Endodermal cell (in vitro differentiated cells): ENCODE measurements at places on chromosomes 7 and 10.

DNA sequence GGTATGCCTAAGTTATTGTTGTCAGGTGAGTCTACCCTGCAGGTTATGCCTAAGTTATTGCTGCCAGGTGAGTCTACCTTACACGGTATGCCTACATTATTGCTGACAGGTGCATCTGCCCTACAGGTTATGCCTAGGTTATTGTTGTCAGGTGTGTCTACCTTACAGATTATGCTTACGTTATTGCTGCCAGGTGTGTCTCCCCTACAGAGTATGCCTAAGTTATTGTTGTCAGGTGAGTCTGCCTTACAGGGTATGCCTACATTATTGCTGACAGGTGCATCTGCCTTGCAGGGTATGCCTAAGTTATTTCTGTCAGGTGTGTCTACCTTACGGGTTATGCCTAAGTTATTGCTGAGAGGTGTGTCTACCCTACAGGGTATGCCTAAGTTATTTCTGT lies 64.2 kb downstream of the AKR1C4 start:
- DNase-seq: no peak

- DNase-seq: peak; percentile 18
These were observed 97.7 kb downstream of the WDFY4 start for GRCh38 chr10:48782386-48782785.

DNA sequence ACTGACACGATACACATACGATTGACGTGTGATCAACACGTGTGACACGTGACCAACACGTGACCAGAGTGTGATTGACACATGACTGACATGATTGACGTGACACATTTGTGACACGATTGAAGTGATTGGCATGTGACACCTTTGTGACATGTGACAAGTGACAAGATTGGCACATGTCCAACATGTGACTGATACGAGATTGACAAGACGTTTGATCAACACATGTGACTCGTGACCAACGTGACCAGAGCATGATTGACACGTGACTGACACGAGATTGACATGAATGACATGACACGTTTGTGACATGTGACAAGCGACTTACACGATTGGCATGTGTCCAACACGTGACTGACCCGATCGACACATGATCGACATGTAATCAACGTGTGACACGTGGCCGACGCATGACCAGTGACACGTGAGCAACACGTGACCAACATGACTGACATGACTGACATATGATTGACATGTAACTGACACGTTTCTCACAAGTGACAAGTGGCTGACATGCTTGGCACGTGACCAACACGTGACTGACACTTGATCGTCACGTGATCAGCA lies 22.0 kb downstream of the CRPPA start:
- no peak for DNase-seq

- DNase-seq: peak; percentile 42
These were observed 43.5 kb upstream of the ZMIZ1 start for GRCh38 chr10:79025199-79025832.

- DNase-seq: no peak
These were observed 254.3 kb upstream of the NPVF start for GRCh38 chr7:25482631-25483030.

- peak; percentile 36 for DNase-seq
These were observed 145.4 kb downstream of the BUB3 start for GRCh38 chr10:123299598-123299997.

GRCh38 chr7:130365511-130366441 lies 14.5 kb upstream of the CPA1 start:
- DNase-seq: no peak

DNA sequence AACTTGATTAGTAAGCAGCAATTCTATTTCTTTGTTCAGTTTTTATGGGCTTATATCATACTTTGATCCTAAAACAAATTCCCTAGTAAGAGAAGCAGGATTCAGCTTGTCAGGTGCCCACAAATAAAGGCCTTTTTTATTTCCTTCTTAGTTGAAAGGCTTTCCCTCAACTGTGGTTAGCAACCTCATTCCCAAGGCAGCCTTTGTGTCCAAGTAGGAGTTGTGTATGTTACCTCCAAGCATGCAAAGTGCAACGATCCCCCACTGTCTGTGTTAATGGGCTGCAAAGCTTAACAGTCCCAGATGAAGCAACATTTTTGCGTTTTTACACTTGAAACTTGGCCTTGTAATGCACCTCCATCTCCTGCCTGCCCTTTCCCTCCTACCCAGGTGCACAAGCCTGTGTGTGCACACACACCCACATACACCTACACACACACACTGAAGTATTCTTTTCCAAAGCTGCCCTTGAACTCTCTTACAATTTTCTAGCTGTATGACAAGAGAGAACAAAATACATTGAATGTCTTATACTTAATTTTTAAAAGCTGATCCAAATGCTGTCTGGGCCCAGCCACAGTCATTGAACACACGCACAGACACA lies 278.2 kb downstream of the SNX13 start:
- DNase-seq: peak; percentile 88

- DNase-seq: no peak
These were observed 30.7 kb downstream of the MBL2 start for GRCh38 chr10:52741851-52742250.

- no peak for DNase-seq
These were observed 77.6 kb downstream of the DENND2A start for GRCh38 chr7:140562926-140563481.

- peak; percentile 85 for DNase-seq
These were observed 12.6 kb downstream of the KLLN start for GRCh38 chr10:87850742-87851205.

DNA sequence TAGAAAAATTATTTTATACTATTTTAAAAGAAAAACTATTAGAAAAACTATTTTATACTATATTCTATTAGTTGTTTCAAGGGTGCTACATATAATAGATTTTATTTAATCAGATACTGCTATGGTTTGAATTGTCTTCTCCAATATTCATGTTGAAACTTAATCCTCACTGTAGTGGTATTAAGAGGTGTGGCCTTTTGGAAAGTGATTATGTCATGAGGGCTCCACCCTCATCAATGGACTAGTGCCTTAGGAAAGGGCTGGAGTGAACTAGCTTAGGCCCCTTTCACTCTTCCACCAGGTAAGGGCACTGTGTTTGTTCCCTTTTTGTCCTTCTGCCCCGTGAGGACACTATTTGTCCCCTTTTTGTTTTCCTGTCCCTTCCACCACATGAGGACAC lies 111.6 kb downstream of the ATE1 start:
- no peak for DNase-seq

- DNase-seq: no peak
These were observed 52.7 kb downstream of the FIGNL1 start for GRCh38 chr7:50397320-50397970.

- peak; percentile 64 for DNase-seq
These were observed 6.8 kb upstream of the RASSF4 start for GRCh38 chr10:44952779-44953231.

DNA sequence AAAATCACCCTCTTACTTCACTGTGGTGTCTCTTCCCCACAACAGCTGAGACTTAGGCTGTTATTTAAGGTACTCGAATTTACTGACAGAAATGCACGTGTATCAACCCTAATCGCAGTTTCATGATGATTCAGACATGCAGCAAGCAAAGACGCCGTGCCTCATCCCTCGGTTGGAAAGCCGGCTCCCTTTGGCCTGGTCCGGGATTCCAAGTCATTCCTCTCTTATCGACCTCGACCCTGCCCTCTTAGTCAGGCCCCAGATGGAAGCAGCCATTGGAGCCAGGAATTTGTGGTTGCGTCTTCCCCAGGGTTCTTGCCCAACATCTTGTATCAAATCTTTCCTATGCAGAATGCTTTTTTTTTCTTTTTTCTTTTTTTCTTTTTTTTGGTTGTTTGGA lies 229.5 kb downstream of the GATA3 start:
- no peak for DNase-seq

DNA sequence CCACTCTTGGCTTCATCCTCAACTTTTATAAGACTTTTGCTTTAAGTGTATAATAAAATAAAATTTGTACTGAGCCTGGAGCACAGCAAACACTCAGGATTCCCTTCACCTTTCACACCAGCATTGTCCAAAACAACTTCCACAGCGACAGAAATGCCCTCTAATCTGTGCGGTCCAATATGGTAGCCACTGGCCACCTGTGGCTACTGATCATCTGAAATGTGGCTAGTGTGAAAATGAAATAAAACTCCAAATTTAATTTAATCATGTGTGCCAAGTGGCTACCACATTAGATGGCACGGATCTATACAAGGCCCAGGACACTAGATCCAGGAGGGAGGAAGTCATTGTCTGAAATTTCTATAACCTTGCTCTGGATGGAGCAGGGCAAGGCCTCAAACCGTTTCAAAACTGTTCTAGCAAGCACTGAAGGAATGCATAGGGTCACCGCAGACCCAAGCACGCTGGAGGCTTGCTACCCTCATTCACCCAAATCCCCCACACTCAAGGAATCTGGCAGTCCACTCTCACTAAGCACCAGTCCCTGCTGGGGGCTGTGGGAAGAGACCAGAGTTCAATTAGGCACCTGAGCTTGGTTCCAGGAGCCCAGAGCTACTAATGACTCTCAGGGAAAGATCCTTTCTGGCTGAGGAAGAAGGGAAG lies 6.3 kb upstream of the MYO1G start:
- DNase-seq: no peak

GRCh38 chr10:103053659-103054581 lies 135.8 kb downstream of the CNNM2 start:
- DNase-seq: peak; percentile 85

DNA sequence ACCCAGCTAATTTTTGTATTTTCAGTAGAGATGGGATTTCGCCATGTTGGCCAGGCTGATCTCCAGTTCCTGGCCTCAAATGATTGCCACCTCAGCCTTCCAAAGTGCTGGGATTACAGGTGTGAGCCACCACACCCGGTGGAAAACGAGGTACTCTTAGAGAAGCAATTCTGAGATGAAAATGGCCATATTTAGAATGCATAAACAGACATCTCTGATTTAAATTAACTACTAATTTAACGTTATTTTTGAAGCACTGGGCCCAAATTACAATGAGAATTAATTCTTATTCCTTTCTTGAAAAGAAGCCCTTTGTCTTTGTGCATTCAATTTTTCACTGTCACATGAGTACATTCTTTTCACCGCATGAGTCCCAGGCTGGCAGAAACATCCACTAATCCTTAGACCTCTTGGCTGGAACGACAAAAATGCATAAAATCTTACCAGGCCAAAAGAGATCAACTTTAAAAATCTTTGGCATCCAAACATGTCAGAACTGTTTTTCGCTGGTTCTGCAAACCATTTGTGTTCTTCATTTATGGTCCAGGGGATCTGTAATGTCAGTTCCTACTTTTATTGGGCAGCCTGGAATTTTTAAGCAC lies 60.1 kb upstream of the CAPZA2 start:
- DNase-seq: no peak

- no peak for DNase-seq
These were observed 76.8 kb upstream of the PTER start for GRCh38 chr10:16360001-16360400.

GRCh38 chr10:359093-359492 lies 223.8 kb downstream of the ZMYND11 start:
- peak; percentile 23 for DNase-seq
